Amniotic stem cell (primary cell): ENCODE measurements at places on chromosomes 7 and 10.
A peak's percentile ranks its signal among the peaks of the same experiment; 100 is the strongest.

- no peak for DNase-seq
These were observed 52.2 kb downstream of the SEM1 start for GRCh38 chr7:96657347-96658021.

GRCh38 chr10:73590881-73591799 lies at the start of gene USP54:
Gene USP54, minus strand, starts transcription at chr10:73591342. Its CDS starts 15,684 bp downstream, at chr10:73575658.
- DNase-seq = peak; percentile 9

- no peak for DNase-seq
These were observed 7.7 kb upstream of the CPVL start for GRCh38 chr7:29154076-29154475.

DNA sequence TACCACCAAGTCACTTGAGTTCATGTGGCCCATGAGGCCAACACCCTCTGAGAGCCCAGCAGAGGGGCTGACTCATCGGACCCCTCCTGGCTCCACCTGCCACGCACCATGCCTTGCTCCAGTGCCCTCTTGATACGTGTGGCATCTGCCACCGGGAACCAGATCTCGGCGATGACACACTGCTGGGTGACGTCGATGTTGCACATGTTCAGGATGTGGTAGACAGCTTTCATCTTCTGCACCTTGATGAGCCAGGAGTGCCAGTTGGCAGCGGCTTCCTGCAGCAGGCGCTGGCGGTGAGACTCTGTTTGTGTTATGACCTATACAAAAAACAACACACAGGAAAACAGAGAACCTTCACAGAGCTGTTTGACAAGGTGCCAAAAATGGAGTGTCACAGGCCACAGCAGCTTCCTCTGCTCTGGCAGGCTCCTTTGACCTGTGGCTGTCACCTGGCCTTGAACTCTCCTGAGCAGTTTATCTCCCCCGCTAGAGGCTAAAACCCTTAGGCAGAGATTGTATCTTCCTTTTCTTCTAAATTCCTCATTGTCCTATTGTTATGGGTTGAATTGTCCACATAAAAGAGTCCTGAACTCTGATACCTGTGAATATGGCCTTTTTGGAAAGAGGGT lies 45.2 kb upstream of the TMEM213 start:
- no peak for DNase-seq

GRCh38 chr10:110700947-110701616 lies 56.9 kb downstream of the RBM20 start:
- no peak for DNase-seq

DNA sequence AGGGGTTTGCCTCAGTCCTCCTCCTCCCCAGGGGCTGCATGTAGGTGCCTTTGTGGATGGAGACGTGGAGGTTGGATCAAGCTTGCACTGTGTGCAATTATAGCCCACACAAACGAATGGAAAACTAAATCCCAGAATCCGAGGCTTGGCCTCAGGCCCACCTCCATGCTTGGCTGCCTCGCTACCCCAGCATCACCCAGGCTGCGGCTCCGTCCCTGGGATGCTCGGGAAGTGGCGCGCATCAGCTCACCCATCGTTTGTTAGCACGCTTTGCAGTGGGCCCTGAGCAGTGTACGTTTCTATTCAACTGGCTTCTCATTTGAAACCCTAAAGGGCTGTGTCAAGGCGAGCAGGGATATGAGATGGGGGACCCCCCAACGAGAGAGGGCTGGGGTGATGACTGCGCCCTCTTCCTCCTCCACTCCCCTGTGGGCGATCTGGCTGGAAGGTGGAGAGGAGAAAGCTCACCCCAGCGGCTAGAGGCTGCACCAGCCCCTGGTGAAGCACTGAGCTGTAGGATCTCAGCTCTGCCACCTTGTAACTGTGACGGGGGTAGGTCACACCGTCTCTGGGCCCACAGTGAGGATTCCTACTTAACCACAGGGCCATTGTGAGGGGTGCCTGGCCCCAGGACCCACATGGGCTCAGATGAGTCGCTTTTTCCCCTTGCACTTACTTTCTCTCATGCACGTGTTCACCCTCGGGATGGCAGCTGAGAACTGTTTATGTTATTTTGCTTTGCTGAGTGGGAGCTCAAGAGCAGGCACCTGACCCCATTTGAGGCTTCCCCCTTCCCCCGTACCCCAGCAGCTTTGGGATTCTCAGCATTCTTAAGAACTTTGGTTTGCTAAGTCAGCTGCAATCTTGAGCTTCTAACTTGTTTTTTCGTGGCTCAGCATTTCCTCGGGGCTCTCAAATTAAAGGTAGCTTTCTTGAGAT lies 12.7 kb upstream of the BTBD16 start:
- no peak for DNase-seq

DNA sequence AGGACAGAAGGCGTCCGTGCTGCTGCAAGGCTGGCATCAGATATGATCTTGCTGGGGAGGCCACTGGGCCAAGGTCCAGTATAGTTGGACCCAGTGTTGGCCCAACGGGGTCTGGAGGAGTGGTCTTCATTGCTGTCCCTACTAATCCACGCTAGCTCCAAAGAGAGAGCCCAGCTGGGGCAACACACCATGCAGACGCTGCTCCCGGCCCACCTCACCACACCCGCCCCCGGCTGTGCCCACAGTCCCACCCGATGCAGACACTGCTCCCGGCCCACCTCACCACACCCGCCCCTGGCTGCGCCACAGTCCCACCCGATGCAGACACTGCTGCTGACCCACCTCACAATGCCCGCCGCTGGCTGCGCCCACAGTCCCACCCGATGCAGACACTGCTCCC lies 121.5 kb downstream of the VIPR2 start:
- DNase-seq = no peak

DNA sequence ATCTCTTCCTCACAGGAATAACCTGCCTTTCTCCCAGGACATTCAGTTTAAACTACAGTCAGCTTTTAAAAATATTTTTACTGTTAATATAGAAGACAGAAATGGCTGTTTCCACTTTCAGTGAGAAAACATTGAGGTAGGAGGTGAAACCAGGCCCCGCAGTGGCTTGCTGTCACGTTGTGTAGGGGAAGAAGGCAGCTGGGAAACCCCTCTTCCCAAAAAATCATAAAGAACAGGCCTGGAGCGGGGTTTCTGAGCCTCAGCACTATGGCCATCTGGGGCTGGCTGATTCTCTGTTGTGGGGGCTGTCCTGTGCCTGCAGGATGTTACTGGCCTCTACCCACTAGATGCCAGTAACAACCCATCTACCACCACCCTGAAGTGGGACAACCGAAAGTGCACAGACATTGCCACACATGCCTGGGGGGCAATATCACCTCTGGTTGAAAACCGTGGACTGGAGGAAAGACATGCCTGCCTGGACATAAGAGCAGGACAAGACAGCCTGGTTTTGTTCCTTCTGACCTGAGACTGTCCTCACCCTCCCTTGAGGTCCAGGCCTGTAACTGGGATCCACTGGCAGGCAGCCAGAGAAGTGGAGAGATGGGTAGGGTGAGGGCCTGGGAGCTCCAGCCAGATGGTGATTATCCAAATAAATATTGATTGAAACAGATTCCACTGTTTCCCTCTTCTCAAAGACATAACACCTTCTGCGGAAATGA lies 43.9 kb downstream of the KCNH2 start:
- no peak for DNase-seq

GRCh38 chr7:51451751-51452476 lies 135.3 kb upstream of the COBL start:
- no peak for DNase-seq

DNA sequence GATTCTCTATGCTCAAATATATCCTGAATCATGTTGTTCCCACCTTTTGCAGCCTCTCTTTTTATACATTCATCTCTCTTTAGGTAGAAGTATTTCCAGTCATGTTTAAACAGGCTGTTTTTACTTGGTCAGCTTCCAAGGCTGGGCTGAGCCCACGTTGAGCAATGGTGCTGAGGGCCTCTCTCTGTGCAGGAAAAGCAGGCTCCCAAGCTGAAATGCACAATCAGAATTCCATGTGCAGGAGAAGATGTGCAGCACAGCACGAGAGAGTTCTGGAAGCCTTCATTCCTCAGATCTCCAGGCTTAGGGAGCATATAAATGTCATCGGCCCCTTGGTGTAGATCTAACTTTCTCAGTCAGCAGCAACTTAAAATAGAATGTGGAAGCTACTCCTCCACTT lies 588.5 kb downstream of the TNS3 start:
- no peak for DNase-seq

DNA sequence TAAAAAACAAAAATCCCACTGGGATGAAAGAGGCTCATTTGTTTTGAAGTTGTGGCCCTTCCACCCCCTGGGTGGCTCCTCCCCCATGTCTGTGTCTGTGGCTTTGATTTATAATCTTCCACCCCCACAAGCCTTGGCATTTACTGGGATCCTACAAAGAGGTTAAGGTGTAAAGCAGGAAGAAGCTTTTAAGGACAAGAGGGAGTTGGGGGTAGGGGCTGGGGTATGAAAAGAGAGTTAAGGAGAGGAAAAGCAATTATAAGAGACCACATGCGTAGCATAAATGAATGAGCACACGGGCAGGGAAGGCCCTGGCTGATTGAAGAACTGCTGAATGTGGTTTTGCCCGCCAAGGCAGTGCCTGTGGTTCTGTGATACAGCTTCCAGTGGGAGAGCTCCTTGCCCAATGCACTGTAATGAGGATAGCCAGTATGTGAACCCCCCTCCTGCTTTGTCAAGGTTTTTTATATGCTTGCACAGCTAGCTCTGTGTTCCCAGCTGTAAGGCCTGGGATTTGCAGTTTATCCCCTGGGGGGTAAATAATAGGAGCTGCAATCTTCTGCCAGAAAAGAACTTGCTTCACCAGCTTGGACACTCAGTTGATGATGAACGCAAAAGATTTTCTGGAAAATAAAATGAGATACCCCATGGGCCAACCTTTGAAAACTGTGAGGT lies 34.7 kb upstream of the KMT2E start:
- DNase-seq = no peak

DNA sequence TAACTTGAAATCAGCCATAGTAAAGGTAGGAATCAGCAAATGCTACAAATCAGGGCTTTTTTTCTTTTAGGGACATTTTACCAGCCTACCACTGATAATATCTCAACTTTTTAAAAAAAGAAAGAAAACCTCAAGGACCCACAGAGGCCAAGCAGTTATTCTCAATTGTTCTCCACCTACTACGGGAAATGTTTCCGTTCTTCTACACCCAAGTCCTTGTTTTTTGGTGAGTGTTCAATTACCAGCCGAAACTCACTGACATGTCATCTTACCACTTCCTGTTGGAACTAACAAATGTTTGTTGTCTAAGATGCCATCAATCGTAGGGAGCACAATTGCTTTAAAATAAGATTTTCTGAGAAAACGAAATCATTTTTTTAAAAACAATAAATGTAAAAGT lies 50.2 kb upstream of the CDK1 start:
- DNase-seq = no peak

- DNase-seq = no peak
These were observed 941.4 kb upstream of the ZNF722 start for GRCh38 chr7:63057265-63057664.

DNA sequence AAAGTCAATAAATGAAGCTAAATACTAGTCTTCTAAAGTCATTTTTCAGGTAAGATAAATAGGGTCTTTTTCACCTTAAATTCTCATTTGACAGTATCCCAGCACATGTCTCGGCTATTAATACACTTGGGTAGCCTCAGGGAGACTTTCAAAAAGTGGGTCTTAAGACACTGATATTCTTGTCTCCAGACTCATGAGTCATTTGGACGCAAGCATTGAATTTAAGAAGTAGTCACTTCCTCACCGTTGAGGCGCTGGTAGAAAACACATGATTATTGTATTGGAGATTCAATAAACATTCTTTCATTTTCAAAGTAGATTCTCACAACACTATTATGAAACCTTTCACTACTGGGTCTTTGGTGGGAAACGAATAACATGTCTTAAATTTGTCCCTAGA lies 108.9 kb upstream of the SP8 start:
- no peak for DNase-seq

DNA sequence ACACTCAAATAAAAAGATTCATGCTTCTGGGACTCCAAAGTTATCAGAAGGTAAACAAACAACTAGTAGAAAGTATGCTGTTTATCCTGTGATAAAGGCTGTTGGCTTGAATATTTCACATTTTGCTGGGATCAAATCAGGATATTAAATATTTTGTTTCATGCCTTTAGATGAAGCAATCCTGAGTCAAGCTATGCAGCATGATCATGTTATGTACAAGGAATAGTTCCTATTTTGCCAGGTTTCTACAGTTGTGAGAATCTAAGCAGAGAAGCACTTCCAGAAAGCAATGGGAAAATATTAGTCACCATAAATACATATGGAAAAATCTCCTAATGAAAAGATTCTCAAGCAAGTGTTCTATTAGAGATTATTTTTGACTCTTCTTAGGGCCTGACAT lies 262.8 kb upstream of the PCDH15 start:
- no peak for DNase-seq

GRCh38 chr7:157423348-157423747 lies 86.5 kb downstream of the DNAJB6 start:
- DNase-seq = no peak

- DNase-seq = no peak
These were observed 52.6 kb downstream of the BPGM start for GRCh38 chr7:134699021-134699818.

GRCh38 chr7:38235606-38236005 lies 37.8 kb downstream of the TARP start:
- DNase-seq = no peak

DNA sequence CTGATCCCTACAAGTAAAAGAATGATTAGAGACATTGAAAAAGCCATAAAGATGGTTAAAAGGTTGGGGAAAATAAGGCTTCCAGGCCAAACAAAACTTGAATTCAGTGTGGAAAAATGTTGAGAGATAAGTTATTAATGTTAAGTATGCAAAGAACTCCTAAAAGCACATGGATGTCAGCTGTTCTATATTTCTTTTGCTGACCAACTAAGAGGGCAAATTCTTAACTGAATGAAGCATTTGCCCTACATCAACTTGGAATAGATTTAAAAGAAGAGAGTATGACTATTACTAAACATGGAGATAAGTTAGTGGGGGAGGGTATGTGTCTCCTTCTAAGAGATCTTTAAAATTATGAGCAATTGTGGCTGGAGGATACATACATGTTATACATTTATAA lies 124.8 kb downstream of the KIAA1217 start:
- DNase-seq = no peak

- DNase-seq = no peak
These were observed 58.1 kb downstream of the WDR37 start for GRCh38 chr10:1114315-1114714.

GRCh38 chr7:20607216-20607615 lies 8.3 kb upstream of the ABCB5 start:
- DNase-seq = no peak

DNA sequence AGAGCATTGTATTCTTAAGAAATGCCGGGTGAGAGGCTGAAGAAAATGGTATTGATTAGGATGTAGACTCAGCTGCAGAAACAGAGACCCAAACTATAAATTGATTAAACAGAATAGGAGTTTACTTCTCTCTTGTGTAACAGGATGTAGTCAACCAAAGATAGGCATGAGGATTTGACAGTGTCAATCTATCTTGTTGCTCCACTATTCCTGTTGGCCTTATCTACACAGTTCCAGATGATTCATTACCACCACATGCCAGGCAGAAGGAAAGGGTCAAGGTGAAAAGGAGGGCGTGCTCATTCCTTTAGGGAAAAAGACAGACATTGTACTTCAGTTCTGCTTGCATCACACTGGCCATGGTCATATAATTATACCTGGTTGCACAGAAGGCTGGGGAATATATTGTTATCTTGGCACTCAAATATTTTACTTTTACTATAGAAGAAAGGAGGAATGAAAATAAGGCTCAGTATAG lies 11.9 kb upstream of the DMTF1 start:
- no peak for DNase-seq

- DNase-seq = no peak
These were observed 4.1 kb upstream of the RASSF4 start for GRCh38 chr10:44955413-44956070.
